ENCODE measurements at places on chromosomes 11 and 22. TPM values are rescaled to one million over a fixed set of nuclear protein-coding genes. Genes with fewer than 3 reads are reported as not detected.
A peak's percentile ranks its signal among the peaks of the same experiment; 100 is the strongest.

GRCh38 chr11:34749666-34750659 lies 129.1 kb downstream of the EHF start:
- H3K4me1 ChIP-seq: peaks cover 1% of the 10 kb centered on the region
- no peaks in the 10 kb centered on the region for H3K36me3 ChIP-seq
- H3K27ac ChIP-seq: no peak overlapping the region
- no peak for DNase-seq
- H3K27me3 ChIP-seq: no peaks in the 10 kb centered on the region

Gene ROM1
- 1.3 TPM for total RNA-seq

DNA sequence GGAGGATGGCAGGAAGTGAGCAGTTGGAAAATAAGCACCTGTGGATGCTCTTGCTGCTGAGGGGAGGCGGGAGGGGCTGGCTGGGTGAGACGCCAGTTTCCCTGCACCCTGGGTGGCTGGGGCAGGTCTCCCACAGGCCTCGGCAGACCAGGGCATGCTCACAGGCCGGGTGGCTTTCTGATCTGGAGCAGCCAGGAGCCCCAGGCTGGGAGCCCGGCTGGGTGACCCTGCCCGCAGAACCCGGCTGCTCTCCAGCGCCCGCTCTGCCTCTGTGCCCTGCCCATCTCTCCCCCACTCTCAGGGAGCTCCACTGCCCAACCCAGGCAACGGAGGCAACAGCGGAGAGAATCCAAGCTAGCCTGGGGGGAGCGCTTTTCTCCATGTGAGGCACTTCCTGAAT lies 24.6 kb downstream of the DCPS start:
- peak overlapping the region; percentile 54 for H3K4me3 ChIP-seq
- H3K27ac ChIP-seq: peak overlapping the region; percentile 97
- H3K4me1 ChIP-seq: peaks cover 33% of the 10 kb centered on the region
- peaks cover 9% of the 10 kb centered on the region for H3K36me3 ChIP-seq
- DNase-seq: no peak

- H3K4me3 ChIP-seq: no peak overlapping the region
- no peak for DNase-seq
- H3K36me3 ChIP-seq: no peaks in the 10 kb centered on the region
- H3K27ac ChIP-seq: peak overlapping the region; percentile 31
Observed at GRCh38 chr11:44824300-44824704, 97.5 kb downstream of the TSPAN18 start.

- H3K4me1 ChIP-seq: no peaks in the 10 kb centered on the region
- no peaks in the 10 kb centered on the region for H3K27me3 ChIP-seq
- H3K27ac ChIP-seq: no peak overlapping the region
- no peak overlapping the region for H3K4me3 ChIP-seq
- H3K36me3 ChIP-seq: no peaks in the 10 kb centered on the region
Observed at GRCh38 chr11:96817482-96818399, 427.9 kb downstream of the JRKL start.

DNA sequence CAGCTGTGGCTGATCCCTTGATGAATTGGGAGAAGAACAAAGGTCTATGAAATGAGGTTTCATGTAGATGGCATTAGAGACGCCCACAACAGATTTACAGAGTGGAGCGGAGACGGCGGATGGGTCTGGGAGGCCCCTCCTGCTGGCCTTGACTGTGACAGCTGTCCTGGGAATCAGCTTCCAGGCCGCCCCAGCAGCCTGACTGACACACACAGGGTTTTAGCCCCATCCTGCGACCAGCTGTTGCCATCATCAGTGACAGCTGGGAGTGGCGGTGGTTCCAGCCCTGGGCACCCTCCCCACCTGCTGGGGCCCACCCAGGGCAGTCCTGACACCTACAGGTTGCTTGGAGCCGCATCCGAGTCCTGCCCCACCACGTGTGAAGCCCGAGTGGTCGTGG lies 64.0 kb upstream of the PPP6R3 start:
- no peak overlapping the region for H3K27ac ChIP-seq
- H3K4me1 ChIP-seq: peaks cover 11% of the 10 kb centered on the region
- peaks cover 12% of the 10 kb centered on the region for H3K36me3 ChIP-seq
- H3K27me3 ChIP-seq: no peaks in the 10 kb centered on the region
- H3K4me3 ChIP-seq: no peak overlapping the region

Gene GRIA4
- total RNA-seq: not detected

Gene PRR33
- not detected for total RNA-seq

Gene GNG3
- total RNA-seq: not detected

DNA sequence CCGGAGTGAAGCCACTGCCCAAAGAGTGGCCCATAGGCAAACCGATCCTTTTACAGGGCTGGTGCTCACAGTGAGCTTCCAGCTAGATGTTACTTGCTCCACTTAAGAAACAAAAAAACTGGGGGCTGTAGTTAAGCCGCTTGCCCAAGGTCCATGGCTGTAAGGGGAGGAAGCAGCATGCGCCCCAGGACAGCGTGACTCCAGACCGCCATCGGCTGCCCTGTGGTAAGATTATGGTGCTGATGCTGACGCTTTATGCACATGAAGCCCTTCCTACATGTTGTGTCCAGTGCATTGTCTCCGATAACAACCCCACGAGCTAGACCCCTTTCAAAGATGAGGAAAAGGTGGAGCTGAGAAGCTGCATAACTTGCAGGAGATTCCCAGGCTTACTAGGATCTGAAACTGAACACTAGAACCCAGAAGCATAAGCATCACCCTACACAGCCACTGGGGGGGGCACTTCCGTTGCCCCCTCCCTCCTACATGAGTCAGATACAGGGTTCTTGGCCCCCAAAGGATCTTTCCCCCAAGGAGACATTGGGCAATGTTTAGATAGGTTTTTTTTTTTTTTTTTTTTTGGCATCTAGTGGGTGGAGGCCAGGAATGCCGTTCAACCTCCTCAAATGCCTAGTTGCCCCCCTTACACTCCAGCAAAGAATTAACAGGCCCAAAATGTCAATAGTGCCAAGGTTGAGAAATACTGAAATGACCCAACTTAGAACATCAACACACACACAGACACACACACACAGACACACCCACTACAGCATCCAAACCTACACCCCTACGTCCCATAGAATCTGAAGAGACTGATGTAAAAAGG lies 53.9 kb downstream of the MN1 start:
- no peak overlapping the region for H3K27ac ChIP-seq
- peaks cover 4% of the 10 kb centered on the region for H3K27me3 ChIP-seq

GRCh38 chr22:38531251-38531938 lies 25.3 kb upstream of the DDX17 start:
- H3K27ac ChIP-seq: no peak overlapping the region
- no peak overlapping the region for H3K4me3 ChIP-seq
- no peaks in the 10 kb centered on the region for H3K27me3 ChIP-seq
- DNase-seq: no peak
- no peaks in the 10 kb centered on the region for H3K36me3 ChIP-seq

GRCh38 chr11:19553683-19554333 lies 158.8 kb upstream of the NAV2 start:
- peak; percentile 79 for DNase-seq
- no peak overlapping the region for H3K27ac ChIP-seq
- H3K4me1 ChIP-seq: peaks cover 27% of the 10 kb centered on the region
- no peaks in the 10 kb centered on the region for H3K27me3 ChIP-seq

GRCh38 chr11:4180441-4181183 lies 86.0 kb downstream of the RRM1 start:
- H3K36me3 ChIP-seq: no peaks in the 10 kb centered on the region
- H3K27ac ChIP-seq: peak overlapping the region; percentile 72
- H3K4me3 ChIP-seq: no peak overlapping the region
- H3K27me3 ChIP-seq: no peaks in the 10 kb centered on the region
- DNase-seq: no peak

GRCh38 chr11:106160494-106160893 lies 83.0 kb downstream of the AASDHPPT start:
- no peaks in the 10 kb centered on the region for H3K27me3 ChIP-seq
- H3K4me3 ChIP-seq: no peak overlapping the region
- H3K4me1 ChIP-seq: no peaks in the 10 kb centered on the region
- no peak for DNase-seq
- H3K36me3 ChIP-seq: no peaks in the 10 kb centered on the region

- no peak overlapping the region for H3K27ac ChIP-seq
- H3K27me3 ChIP-seq: no peaks in the 10 kb centered on the region
- no peak overlapping the region for H3K4me3 ChIP-seq
Observed at GRCh38 chr11:77406396-77406795, 67.5 kb downstream of the PAK1 start.

DNA sequence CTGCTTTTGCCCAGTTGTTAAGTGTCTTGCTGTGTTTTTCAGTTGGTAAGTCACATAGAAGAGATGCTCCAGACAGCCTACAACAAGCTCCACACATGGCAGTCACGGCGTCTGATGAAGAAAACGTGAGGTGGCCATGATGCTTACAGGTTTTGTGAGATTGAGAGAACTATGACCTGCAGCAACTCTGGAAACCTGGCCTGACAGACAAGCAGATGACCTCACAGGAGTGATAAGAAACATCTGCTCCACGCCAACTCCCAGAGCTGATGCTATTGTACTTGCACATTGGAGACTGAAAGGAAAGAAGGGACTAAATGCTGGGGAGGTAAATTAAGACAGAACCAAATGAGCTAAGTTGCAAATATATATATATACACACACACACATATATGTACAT lies 28.6 kb upstream of the LDHA start:
- H3K36me3 ChIP-seq: peaks cover 51% of the 10 kb centered on the region
- no peaks in the 10 kb centered on the region for H3K4me1 ChIP-seq
- H3K27ac ChIP-seq: no peak overlapping the region
- no peaks in the 10 kb centered on the region for H3K27me3 ChIP-seq

DNA sequence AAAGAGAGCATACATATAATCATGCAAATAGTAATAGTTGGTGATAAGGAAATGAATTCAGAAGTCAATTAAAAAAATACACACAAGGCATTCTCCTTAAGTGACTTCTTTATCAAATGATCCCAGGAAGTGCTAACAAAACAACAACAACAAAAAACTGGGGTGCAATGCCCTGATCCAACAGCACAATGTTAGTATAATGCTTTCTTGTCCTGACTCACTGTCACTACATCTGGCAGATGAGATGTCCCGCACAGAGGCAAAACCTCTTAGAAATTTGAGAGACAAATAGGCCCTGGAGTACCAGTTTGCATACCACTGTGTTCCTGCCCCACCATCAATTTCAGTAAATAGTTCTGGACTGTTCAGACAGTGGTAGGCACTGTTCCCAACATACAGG lies 11.0 kb upstream of the AMBRA1 start:
- DNase-seq: no peak
- H3K27ac ChIP-seq: no peak overlapping the region
- no peaks in the 10 kb centered on the region for H3K27me3 ChIP-seq
- no peaks in the 10 kb centered on the region for H3K4me1 ChIP-seq

Gene FREY1
- total RNA-seq: 0.75 TPM

DNA sequence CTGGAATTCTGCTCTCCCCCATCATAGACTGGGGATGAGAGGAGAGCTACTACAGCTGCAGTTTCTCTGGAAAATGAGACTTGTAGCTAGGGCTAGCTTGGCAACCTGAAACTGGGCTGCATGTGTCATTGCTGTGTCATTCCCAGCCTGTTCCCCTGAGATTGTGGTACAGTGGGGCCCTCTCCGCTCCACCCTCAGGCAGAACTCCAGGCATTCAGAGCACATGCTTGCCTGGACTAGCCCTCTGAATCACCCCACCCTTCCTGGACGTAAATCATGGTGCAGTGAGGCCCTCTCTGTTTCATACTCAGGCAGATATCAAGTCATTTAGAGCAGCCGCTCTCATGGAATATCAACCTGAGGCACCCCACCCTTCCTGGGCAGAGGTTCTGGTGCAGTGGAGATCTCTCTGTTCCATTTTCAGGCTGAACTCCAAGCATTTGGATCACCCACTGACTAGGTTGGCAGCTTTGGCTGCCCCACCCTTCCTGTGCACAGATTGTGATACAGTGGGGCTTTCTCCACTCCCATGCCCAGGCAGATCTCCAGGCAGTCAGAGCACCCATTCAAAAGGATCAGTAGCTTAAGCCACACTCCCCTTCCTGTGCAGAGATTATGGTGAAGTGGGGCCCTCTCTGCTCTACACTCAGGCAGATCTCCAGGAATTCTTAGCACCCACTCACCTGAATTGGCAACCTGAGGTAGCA lies 274.4 kb downstream of the C11orf87 start:
- no peaks in the 10 kb centered on the region for H3K36me3 ChIP-seq
- no peaks in the 10 kb centered on the region for H3K4me1 ChIP-seq
- H3K4me3 ChIP-seq: no peak overlapping the region
- no peaks in the 10 kb centered on the region for H3K27me3 ChIP-seq
- no peak overlapping the region for H3K27ac ChIP-seq

GRCh38 chr22:28774378-28774777 lies 1.9 kb downstream of the CCDC117 start:
- H3K4me3 ChIP-seq: no peak overlapping the region
- H3K4me1 ChIP-seq: peaks cover 14% of the 10 kb centered on the region
- no peak for DNase-seq
- H3K27me3 ChIP-seq: no peaks in the 10 kb centered on the region
- H3K27ac ChIP-seq: no peak overlapping the region
- H3K36me3 ChIP-seq: peaks cover 3% of the 10 kb centered on the region

- H3K4me3 ChIP-seq: peak overlapping the region; percentile 90
- peak overlapping the region; percentile 91 for H3K27ac ChIP-seq
- peaks cover 15% of the 10 kb centered on the region for H3K36me3 ChIP-seq
Observed at GRCh38 chr11:114060392-114061047, 1.0 kb downstream of the ZBTB16 start.

DNA sequence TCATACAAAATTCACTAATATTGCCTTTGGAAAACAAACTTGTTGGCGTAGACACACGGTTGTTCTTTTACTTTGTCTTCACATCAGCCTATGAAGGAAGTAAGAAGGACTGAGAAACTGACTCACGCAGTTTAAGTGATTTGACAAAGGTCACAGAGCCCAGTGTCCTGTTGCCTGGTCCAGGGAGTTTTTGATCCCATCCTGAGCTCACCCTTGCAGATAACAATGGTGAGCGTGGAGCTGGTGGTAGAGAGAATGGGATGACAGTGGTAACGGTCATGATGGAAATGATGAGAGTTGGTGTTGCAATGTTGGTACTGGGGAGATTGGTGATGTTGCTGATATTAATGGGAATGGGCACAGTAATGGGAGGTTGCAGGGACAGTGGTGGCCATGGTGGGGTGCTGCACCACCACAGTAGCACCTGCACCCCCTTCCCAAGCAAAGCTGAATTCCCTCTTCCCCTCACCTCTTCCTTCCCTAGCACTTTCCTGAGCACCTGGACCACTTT lies 22.0 kb downstream of the CREB3L1 start:
- H3K27me3 ChIP-seq: no peaks in the 10 kb centered on the region
- no peak for DNase-seq
- no peaks in the 10 kb centered on the region for H3K36me3 ChIP-seq

DNA sequence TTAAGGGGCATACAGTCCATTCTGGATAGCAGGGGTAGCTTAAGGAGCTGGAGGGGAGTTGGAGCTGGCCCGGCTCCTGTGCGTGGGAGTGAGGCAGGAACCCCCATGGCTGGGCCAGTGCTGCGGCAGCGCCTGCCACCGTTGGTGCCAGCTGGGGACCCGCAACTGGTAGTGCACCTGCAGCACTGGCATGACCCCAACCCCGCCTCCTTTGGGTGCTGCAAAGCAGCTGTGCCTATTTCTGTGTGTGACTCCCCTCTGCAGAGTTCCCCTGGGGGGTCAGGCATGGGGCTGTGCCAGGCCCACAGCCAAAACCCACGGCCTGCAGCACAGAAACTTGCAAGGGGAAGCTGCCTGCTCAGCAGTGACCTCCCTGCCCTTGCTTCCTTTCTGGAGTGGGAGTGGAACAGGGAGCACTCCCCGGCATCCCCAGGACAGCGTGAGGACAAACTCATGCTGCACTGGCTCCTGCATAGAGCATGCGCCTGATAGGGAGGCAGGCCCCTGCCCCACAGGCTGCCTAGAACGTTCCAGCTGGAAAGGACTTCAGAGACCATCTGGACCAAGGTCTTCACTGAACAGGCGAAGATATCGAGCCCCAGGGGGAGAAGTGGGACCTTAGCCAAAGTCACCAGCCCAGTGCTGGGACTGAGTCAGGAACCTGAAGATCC lies 26.2 kb upstream of the RAB1B start:
- no peaks in the 10 kb centered on the region for H3K4me1 ChIP-seq
- DNase-seq: no peak
- no peak overlapping the region for H3K27ac ChIP-seq

Gene FZD4
- total RNA-seq: 8.8 TPM
